GM04503 (cell line): ENCODE measurements at places on chromosomes 12 and 14.

DNA sequence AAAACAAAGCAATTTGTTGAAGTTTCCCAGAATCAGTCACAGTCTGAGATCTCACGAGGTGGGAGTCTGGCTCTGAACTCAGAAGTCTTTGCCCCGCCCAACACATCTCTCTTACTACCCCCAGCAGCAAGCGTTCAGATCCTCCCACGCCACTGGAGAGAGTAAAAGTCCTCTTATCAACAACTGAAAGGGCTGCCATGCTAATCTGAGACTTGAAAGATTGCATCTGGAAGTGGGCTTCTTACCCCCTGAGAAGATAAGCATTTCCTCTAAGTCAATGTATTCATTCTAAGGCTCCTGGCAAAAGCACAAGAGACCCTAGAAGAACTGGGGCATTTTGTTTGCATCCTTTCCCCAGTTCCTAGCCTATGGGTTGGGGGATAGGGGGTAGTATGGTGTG lies 34.1 kb upstream of the STON2 start:
- DNase-seq = no peak

GRCh38 chr14:23173031-23173430 lies 10.4 kb downstream of the SLC7A8 start:
- DNase-seq = no peak

DNA sequence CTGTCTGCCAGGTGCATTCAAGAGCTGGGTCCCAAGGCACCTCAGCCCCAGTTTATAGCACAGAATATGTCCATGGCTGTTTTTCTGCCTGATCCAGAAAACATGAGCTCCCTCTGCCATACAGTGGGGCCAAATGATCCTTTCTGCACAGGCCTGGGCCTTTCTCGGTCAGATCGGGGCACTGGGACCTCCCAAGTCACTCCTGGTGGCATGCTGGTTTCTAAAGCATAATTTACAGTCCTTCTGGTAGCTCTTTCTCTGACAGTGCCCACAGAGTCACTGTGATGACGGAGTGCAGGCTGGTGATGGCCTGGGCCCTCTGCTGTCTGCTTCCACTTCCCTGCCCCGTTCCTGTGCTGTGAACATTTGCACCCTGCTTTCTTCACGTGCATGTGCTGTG lies 99.2 kb downstream of the ADGRD1 start:
- DNase-seq = no peak

GRCh38 chr14:28661171-28661772 lies 105.3 kb upstream of the FOXG1 start:
- peak; percentile 46 for DNase-seq

DNA sequence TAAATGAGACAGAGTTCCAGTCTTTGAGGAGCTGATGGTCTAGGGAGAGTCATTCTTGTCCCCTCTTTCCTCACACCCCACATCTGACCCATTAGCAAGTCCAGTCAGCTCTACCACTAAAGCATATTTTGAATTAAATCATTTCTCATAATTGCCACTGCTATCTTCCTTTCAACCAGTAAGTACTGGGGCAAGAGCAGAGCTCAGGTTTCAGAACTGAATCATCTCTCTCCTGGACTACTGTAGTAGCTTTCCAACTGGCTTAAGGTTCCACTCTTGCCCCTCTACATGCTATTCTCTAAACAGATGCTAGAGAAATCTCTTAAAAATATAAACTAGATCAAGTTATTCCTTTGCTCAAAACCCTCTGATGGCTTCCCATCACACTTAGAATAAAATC lies 218.3 kb downstream of the TTC6 start:
- DNase-seq = no peak

GRCh38 chr12:119869720-119870119 lies 7.4 kb downstream of the CIT start:
- peak; percentile 74 for DNase-seq

GRCh38 chr12:47736877-47737676 lies 11.8 kb upstream of the ENDOU start:
- peak; percentile 69 for DNase-seq

DNA sequence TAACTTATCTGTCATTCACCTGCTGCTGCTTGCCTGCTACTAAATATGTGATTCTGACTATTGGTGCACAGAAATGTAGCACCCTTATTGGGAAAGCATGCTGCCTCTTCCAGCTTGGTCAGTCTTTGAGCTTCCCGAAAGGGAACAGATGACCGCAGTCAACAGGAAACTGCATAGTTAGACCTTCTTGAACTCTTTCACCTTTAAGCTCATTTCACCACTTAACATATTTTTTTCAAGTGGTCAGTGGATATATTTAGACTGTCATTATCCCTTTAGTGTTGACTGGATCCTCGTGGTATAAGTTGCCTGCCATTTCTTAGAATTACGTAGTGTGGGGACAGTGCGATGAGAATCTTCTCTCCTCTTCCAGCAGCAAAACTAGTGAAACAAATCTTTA lies 224.9 kb downstream of the FBXL14 start:
- DNase-seq = no peak

DNA sequence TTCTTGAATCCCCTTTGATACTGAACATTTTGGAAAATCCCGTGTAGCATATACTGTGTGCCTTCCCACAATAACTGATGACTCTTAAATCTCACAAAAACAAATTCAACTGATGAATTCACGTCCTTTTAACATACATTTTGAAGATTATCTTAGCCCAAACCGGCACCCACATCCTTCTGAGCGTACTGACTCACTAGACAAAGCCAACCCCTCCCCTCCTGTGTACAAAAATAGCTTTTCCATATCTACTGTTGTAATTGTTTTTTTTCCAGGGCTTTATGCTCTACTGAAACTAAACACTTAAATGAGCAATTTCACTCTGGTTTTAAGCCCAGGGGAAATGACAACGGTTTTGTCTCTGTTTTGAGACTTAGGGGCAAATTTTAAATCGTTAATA lies 109.4 kb upstream of the ATF7IP start:
- no peak for DNase-seq

DNA sequence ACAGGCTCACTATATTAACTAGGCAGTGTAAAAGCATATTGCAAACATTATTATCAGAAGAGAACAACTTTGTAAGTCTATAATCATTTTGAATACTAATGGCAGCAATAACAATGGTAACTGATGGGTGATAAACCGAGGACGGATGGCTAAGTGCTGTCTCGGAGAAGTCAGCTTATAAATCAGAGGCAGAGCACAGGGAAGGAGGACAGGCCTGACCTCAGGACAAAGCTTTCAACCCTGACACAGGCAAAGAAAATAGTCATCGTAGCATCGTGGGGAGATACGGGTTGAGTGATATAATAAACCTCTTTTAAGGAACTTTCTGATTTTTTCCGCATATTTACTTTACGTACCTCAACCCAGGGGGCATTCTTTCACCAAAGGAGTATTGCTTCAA lies 48.4 kb downstream of the FLRT2 start:
- DNase-seq = no peak

- DNase-seq = no peak
Observed at GRCh38 chr14:34701808-34702207, 12.6 kb downstream of the CFL2 start.

- DNase-seq = no peak
Observed at GRCh38 chr12:89345376-89345775, 6.9 kb downstream of the DUSP6 start.

GRCh38 chr14:22489957-22490950 lies 98.8 kb downstream of the DAD1 start:
- no peak for DNase-seq

- DNase-seq = peak; percentile 70
Observed at GRCh38 chr12:57151741-57152630, 4.6 kb upstream of the LRP1-AS start.

- no peak for DNase-seq
Observed at GRCh38 chr12:14853961-14854360, 10.6 kb upstream of the ART4 start.
